ENCODE measurements at places on chromosomes 5 and 9.

GRCh38 chr5:178327446-178327845 lies 94.8 kb upstream of the PHYKPL start:
- no peak for DNase-seq

DNA sequence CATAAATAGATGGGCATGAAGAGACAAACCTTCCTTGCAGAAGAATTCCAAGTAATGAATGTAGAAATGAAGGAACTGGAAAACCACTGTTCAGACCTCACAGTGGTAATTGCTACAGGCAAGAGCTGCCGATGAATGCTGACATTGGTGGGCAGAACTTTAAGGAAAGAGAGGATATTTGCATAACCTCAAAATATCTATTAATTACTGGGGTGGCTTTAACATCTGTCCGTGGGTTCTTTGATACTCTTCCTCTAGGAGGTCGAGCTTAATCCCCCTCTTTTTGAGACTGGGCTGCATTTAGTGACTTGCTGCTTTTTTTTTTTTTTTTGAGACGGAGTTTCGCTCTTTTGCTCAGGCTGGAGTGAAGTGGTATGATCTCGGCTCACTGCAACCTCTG lies 34.7 kb downstream of the LAMC3 start:
- no peak for DNase-seq

DNA sequence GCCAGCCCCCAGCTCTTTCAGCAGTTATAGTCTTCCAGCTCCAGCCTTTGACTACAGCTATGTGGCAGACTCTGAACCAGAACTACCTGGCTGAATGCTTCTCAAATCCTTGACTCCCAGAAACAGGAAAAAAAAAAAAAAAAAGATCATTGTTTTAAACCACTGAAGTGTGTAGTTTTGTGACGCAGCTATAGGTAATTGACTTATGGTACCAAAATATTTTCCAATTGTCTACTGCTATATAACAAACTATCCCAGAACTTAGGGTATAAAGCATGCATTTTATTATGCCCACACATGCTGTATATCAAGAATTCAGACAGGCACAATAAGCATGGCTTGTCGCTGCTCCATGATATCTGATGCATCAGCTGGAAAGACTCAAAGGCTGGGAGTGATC lies 127.1 kb upstream of the POC5 start:
- DNase-seq, result no peak

GRCh38 chr5:135154197-135154596 lies 120.2 kb upstream of the PITX1 start:
- no peak for DNase-seq

DNA sequence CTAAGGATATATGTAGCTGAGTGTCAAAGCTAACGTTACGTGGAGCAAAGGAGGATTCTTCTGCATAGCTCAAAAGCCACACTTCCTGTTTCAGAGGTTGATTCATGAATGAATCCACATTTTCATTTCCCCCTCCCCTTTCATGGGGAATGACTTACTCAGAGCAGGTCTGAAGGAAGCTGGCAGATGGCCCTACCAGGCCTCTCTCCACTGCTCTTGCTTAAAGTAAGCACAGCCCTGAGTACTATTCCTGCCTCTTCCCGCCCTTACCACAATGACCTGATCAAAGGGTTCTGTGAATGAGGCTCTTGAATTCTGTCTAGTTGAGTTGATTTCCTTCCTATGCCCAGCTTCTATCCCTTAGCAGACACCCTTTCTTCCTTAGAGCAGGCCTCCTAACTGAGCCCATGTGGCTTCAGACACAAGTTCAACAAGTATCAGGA lies 6.3 kb downstream of the IGIP start:
- DNase-seq, result no peak

DNA sequence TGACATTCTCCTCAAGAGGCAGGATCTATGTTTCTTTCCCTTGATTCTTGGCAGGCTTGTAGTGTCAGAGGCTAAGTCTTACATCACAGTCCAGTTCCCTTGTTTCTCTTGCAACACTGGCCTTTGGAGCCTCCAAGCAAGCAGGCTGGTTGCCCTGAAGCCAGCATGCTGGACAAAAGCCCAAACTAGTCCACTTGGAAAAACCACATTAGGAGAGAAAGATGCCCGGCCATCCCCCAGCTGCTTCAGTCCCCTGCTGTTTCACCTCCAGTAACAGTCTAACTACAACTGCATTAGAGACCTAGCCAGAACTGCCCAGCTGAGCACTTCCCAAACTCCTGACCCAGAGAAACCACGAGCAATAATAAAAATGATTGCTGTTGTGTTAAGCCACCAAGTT lies 87.6 kb downstream of the ADAMTS6 start:
- no peak for DNase-seq

GRCh38 chr9:134570151-134570621 lies 71.4 kb upstream of the COL5A1 start:
- DNase-seq, result peak; percentile 70

GRCh38 chr5:663436-664342 lies 29.5 kb downstream of the TPPP start:
- DNase-seq, result no peak

DNA sequence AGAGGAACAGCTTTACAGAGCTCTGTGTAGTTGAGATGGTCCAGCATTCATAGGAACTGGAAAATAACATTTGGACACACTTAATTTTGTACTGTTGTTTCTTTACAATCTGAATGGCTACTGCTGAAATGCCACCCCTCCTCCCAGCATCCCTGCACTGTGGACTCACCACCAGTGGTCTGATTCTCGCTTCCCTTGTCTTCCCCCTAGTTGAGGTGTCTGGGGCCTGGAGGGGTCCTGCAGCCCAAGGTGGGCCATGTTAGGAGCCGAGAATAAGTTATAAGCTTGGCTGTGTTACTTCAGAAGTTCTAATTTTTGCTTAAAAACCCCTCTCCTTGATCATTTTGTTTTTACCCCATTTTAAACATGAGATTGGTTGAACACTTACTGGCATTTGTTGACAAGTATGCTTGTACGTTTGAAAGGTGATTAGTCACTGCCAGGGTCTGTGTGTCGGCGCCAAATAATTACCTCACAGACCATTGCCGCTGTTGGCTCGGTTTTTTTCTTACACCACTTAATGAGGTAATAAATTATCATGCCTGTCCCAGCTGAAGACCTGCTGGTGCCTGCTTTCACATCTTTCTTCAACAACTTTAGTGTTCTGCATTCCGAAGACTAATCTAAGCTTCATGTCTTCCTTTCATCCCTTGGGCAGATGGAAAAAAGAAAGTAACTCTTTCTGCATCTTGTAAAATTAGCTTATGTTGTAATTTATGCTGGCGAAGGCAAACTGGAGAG lies 65.8 kb downstream of the MCCC2 start:
- peak; percentile 78 for DNase-seq

GRCh38 chr5:56306433-56307150 lies 73.5 kb upstream of the ANKRD55 start:
- no peak for DNase-seq

- DNase-seq, result no peak
Observed at GRCh38 chr5:82931110-82931509, 146.1 kb downstream of the TMEM167A start.

- DNase-seq, result no peak
Observed at GRCh38 chr5:89535411-89535810, 652.4 kb upstream of the MEF2C start.

DNA sequence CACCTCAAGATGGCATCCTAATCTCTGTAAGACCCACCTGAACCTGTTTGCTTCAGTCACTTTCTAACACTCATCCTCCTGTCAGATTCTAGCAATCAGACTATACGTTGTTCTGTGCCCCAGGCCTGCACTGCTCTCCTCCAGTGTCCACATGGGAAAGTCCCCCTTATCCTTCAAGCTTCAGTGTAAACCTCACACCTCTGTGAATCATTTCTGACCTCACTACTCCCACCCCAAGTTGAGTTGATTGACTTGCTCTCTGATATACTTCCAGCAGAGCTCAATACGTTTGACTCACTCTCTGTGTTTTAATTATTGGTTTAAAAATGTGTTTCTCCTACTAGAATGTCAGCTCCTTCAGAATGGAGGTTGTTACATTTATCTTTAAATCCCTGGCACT lies 240.2 kb downstream of the FBXL17 start:
- DNase-seq, result no peak

- DNase-seq, result no peak
Observed at GRCh38 chr5:136113606-136114005, 19.0 kb upstream of the SMAD5 start.

GRCh38 chr9:19934301-19934871 lies 145.5 kb upstream of the SLC24A2 start:
- no peak for DNase-seq

DNA sequence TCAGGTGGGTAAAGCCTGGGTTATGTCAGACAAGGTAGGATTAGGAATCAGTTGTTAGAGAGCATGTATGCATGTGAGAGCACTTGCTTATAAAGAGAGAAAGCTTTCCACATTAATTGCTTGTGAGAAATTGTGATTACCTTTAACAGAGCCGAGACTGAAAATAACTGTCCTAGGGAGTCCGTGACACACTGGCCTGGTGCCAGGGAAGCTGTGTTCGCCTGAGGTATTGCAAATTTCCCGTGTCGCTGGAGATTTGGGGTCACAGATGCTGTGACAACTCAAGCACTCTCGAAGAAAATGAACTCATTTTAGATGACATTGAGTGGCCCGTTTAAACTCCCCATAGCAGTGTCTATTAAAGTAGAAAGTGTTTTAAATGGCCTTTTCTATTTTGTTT lies 9.6 kb downstream of the SLC1A1 start:
- DNase-seq, result no peak

- no peak for DNase-seq
Observed at GRCh38 chr5:69032009-69032408, 61.8 kb upstream of the SLC30A5 start.

GRCh38 chr9:69433392-69433791 lies 108.4 kb downstream of the ENTREP1 start:
- DNase-seq, result no peak

DNA sequence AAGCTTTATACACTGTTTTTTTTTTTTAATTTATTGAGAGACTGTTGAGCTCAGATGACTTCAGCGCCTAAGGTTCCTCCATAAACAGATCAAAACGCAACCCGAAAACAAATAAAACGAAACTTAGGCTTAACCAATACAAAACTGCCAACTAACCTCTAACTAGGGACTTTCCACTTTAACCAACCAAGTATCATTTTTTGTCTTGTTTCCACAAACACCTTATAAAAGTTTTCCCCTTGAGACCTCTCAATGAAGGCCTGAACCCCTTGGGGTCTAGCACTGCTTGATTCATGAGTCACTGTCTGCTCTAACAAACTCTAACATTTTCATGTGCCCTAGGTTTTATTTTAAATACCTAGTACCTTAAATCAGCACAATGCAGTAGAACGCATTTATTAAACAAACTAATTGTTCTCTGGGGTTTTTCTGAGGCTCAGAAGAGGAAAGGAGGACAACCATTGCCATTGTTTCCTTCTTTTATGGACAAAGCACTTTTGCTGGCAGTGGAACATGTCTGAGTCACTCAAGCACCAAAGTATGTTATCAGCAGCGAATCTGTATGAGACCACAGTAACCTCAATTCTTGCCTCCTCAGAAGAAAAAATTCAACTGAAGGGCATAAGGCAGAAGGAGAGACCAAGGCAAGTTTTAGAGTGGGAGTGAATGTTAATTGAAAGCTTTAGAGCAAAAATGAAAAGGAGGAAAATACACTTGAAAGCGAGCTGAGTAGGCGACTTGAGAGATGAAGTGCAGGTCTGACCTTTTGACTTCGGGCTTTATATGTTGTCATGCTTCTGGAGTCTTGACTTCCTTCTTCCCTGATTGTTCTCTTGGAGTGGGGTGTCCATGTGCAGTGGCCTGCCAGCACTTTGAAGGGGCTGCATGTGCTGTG lies 97.7 kb upstream of the HCN1 start:
- no peak for DNase-seq

DNA sequence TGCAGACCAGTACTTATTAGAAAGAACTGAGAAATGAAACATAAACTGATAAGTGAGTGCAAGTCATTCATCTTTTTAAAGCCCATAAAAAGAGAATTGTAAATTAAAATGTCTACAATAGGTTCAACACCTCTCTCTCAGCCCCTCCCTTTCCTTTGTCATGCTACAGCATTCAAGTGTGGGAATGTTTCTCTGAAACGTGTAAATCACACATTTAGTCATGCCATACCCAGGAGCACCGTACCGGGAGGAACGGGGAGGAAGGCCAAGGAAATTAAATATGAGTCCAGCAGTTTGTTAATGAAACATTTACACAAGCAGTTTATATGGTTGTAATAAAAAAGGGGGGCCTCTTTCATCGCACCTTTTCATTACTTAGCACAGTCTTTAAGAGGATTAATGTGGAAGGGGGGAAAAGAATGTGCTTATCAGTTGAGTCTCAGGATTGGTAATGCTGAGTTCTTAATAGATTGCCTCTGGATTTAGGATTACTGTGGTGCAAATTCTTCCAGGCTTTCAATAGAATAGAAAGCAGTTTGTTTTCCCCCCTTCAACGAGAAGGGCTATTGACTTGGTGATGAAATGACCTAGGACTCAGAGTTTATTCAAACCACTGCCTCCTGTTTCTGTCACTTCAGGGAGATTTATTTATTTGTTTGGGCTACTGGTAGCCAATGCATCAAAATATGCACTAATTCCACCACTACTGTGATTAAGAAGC lies 176.0 kb upstream of the ZNF608 start:
- no peak for DNase-seq

- DNase-seq, result no peak
Observed at GRCh38 chr5:4665911-4666310, 474.2 kb upstream of the ADAMTS16 start.

- DNase-seq, result no peak
Observed at GRCh38 chr5:37696190-37697021, 143.4 kb downstream of the GDNF start.

DNA sequence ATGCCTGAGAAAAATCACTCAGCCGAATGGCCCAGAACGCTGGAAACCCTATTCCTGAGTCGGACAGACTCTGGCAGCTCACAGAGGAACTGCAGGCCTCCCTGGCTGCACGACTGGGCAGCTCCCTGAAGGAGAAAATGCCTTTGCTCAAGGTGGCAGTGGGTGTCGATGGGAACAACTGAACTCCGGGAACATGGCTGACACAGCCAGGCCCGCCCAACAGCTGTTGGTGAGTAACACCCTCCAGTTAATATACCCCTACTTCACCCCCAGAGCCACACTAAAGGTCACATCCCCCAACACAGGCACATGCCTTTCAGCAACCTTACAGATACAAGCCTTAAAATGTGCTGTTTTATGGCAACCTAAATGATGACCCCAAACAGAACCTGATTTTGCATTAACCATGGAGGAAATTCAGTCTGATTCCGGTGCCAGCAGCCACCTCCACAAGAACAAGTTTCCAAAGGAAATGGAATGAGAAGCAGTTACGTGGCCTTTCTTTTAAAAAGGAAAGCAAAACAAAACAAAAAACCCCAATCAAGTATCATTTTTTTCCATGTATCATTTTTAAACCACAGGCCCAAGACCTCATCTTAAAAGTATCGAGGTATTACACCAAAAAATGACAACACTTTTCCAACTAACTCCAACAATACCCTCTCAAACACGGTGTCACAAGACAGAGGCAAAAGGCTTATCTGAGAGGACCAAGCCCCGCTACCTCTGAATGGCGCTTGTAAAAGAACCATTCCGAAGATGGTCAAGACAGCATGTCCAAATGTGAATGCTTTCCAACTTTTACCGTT lies 3.1 kb downstream of the KLF9 start:
- DNase-seq, result peak; percentile 43

DNA sequence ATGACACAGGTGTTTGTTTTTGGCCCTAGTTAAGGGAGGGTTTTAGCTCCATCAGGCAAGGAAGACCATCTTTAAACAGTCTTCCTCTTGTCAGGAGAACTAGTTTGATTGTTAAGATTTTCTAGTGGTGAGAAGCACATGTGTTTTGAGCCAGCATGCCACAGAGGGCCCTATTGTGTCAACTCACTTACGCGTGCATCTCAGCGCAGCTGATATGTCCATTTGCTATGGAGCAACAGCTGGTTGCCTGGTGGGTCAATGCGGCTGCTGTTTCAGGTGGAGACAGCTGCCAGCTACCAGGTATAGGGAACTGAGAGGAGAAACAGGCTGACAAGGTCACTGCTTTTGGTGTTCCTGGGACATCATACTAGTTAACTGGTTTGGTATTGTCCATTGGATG lies 100.5 kb upstream of the PRRC1 start:
- no peak for DNase-seq

Measured in NCI-H1694 treated with DMSO at 0.1 percent for 48 hours (cell line).